Caki2 (cell line): ENCODE measurements at places on chromosomes 2 and 18. TPM values are rescaled to one million over a fixed set of nuclear protein-coding genes. Genes with fewer than 3 reads are reported as not detected.
A peak's percentile ranks its signal among the peaks of the same experiment; 100 is the strongest.

The ATL2 gene
- total RNA-seq = 65.8 and 121 TPM in 2 replicates

The CKAP2L gene
- total RNA-seq = 14.0 and 15.3 TPM in 2 replicates

DNA sequence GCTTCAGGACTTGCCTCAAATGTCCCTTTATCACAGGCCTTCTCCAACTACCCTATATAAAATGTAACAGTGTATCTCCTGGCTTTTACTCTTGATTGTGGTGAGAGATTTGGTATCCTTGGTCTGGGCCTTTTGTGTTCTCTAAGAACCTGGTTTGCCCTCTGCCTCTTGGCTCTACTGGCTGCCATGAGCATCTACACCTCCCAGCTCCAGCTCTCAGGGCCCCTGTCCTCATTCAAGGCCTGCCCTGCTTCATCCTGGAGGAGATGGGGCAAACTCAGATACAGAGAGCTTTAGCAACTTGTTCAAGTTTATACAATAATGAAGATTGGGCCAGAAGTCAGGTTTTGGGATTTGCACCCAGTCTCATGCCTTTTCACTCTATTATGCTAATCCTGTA, 45.0 kb downstream of the QPCT start:
- no peak for DNase-seq

- DNase-seq = no peak
Observed at GRCh38 chr2:28000287-28000686, 109.8 kb downstream of the BABAM2 start.

The PLEK gene
- total RNA-seq = 1.2 and 4.3 TPM in 2 replicates

The HOXD1 gene
- 2.4 TPM in 1 of 2 replicates, not detected in the other for total RNA-seq

DNA sequence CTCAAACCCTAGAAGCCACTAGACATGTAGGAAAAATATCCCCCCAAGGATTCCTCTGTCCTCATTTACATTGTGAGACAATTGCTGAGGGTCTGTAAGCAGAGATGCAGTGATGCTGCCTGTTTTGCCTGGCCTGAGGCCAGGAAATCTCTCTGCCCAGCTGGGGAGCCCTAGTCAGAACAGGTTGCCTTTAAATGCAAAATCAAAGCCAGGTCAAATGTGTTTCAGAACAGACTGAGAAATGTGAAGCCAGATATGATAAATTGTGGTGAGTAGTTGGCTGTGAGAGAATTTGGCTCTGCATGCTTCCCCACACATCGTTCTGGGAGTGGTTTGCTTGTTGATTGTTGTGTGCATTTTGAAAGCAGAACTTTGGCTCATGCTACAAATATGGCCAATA, 38.4 kb upstream of the NXPH2 start:
- DNase-seq = no peak

DNA sequence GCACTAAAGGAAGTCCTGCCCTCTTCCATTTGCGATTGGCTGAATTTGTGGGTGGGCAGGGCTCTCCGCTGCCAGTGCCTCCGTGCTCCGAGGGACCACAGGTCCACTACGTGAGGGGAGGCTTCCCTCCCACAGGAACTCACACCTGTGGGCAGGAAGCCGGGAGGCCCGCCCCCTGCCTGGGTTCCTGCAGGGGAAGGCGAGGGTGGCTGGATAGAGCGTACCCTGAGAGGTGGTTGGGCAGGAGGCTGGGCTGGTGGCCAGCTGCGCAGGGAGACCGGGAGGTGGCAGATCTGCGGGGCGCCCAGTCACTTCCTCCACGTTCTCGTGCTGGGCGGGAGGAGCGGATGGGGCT, 47.0 kb upstream of the PTH2R start:
- DNase-seq = peak; percentile 100

GRCh38 chr2:126764686-126765265, 108.8 kb downstream of the GYPC start:
- DNase-seq = no peak

The HOXD4 gene
- 0.17 TPM in 1 of 2 replicates, not detected in the other for total RNA-seq

DNA sequence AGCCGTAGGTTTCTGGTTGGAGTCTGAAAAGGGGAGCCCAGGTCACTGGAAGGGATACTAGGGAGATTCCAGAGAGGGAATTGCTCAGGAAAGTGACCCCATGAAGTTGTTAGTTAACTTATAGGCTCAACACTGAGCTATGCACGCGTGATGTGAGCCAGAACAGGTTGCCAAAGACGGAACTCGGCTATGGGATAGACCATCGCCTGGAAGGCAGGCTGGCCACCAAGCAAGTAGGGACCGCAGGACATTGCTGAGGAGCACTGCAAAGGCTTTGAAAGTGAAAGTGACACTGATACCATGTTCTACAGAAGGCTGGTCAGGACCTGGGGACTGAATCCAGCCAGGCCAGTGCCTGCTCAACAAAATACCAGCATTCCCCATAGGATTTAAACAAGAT, 7.3 kb downstream of the FARP2 start:
- DNase-seq = no peak

GRCh38 chr2:149773006-149773405, 185.4 kb upstream of the MMADHC start:
- DNase-seq = no peak

The CCDC85A gene
- 0.54 and 0.70 TPM in 2 replicates for total RNA-seq

GRCh38 chr2:122516775-122517174, 761.3 kb downstream of the TSN start:
- DNase-seq = peak; percentile 47

The KCNE4 gene
- total RNA-seq = not detected in 2 replicates

- DNase-seq = no peak
Observed at GRCh38 chr2:206004004-206004693, 81.8 kb downstream of the INO80D start.

DNA sequence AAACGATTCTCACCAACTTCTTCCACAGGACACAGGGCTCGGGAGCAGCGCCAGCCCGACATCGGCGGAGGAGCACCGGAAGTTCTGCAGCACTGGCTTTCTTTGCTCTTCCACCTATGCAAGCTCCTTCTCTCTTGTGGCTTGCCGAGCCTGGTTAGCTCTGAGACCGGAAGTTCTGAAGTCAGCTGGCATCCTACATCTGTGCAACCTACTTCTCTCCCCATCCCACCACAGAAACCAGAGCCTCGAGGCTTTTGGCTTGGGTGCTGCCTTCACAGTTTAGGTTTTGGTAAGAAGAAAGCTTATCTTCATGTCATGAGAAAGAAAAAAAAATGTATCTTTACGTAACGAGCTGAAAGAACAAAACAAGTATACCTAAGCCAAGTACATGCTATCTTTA, 111.7 kb downstream of the ANKRD44 start:
- no peak for DNase-seq

- DNase-seq = no peak
Observed at GRCh38 chr2:149490296-149490695, 97.3 kb downstream of the MMADHC start.

The BOK gene
- 41.1 and 48.1 TPM in 2 replicates for total RNA-seq

DNA sequence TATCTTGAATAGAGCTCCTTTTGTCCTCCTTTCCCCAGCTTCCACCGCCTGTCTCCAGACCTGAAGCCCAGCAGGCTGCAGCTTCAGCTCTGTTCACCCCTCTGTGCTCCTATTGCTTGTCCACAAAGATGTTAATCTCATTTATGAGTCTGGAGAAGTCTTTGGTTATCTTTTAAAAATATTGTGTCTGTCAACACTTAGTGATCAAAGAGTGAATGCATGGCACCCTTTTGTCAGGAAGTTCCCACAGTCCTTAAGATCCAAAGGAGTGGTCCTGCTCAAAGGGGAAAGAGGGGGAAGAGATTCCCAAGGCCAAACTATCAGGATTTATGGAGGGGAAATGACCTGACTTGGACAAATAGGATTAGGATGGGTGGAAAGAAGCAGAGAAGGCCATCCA, 118.9 kb downstream of the ACAA2 start:
- DNase-seq = no peak

The GPR35 gene
- total RNA-seq = 1.5 TPM in 1 of 2 replicates, not detected in the other

GRCh38 chr2:74982577-74982976, 24.1 kb downstream of the POLE4 start:
- no peak for DNase-seq

GRCh38 chr2:197078535-197078934, 152.0 kb upstream of the PGAP1 start:
- DNase-seq = no peak

GRCh38 chr2:129901754-129902415, 77.6 kb upstream of the RAB6C start:
- DNase-seq = no peak

The REG1B gene
- not detected in 2 replicates for total RNA-seq

DNA sequence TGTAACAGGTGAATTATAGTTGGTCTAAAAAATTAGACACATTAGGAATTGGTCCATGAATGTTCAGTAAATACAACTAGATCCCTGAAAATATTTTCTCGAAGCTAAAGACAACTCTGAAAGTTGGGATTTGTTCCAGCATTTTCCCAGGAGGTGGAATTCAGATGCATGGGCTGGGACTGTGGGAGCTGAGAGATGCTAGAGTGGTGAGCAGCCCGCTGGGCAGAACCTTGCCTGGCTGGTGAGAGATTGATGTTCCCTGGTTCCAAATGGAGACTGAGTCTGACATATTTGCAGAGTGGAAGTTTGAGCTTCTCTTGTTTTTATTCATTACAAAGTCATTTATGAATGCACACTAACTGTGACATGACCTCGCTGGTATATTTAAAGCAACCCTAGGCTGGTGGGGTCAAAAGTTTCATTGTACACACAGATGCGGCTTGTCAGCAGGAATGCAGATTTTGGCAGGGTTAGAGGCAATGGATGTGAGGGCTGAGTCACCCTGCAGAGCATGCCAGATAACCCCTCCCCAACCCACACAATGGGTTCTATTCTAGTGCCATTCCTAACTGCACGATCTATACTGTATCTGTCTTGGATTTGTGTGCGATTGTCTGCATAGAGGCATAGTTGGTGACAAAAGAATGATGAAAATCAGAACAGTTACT, 23.5 kb upstream of the TMEM178A start:
- DNase-seq = no peak

The GKN2 gene
- total RNA-seq = not detected in 2 replicates

The AGXT gene
- not detected in 2 replicates for total RNA-seq

DNA sequence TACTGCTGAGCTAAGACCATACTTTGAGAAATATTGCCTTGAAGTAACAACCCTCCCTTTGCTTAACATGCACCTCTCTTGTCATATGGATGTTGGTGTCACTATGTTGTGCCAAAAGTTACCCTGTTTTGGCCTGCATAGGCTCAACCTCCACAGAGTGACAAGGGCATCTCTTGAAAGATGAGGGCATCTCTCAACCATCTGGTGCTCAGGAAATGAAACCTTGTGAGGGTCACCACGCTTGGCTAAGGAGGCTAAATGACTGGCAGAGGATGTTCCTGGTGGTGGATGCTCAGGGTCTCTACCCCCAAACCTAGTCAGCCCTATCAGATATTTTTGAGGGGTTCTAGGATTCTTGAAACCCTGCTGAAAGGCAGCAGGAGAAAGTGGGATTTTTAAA, 2.3 kb downstream of the LHCGR start:
- no peak for DNase-seq

The SERPINB4 gene
- total RNA-seq = not detected in 2 replicates

The OR6B3 gene
- total RNA-seq = not detected in 2 replicates

DNA sequence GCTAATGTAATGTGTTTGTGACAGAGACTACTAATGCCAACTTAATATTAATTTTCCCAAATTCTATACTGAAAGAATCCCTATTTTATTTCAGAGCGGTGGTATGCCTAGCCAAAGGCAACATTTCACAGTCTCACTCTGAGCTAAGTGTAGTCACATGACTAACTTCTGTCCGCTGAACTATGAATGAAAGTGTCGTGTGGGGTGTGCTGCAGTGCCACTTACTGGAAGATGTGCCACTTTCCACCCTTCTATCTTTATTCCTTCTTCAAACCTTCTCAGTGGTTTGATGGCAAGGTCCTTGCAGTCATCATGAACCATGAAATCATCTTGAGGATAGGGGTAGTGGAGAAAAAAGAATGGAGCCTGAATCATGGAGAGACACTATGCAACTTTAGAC, 47.3 kb upstream of the C1D start:
- peak; percentile 19 for DNase-seq

The NAT8 gene
- not detected in 2 replicates for total RNA-seq

The NFU1 gene
- total RNA-seq = 61.9 and 78.5 TPM in 2 replicates

The TCF7L1 gene
- total RNA-seq = 0.07 TPM in 1 of 2 replicates, not detected in the other

DNA sequence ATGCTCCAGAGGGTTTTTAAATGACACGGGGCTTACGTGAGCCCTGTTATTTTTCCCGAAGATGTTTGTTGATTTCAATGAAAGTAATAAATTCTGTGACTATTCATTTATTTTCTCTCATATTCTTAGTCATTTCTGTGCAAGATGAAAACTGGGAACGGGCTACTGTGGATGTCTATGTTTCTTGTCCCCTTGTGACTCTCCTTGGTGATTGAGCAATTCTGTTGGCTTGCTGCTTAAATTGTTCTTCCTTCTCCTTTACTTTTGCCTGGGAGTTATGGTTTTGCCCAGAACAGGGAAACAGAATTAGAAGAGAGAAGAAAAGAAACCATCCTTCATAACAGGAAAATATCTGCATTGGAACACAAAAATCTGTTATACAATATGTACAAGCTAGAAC, 508.2 kb upstream of the DSEL start:
- DNase-seq = no peak

The AFF3 gene
- total RNA-seq = 1.0 and 1.6 TPM in 2 replicates

DNA sequence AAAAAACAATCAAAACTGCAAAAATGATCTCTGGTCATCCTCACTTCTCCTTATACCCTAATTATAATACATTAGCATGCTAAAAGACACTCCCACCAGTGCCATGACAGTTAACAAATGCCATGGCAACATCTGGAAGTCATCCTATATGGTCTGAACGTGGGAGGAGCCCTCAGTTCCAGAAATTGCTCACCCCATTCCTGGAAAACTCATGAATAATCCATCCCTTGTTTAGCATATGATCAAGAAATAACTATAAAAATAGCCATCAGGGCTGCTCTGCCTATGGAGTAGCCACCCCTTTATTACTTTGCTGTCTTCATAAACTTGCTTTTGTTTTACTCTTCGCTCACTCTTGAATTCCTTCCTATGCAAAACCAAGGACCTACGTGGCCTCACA, 5.7 kb upstream of the C2orf80 start:
- no peak for DNase-seq

DNA sequence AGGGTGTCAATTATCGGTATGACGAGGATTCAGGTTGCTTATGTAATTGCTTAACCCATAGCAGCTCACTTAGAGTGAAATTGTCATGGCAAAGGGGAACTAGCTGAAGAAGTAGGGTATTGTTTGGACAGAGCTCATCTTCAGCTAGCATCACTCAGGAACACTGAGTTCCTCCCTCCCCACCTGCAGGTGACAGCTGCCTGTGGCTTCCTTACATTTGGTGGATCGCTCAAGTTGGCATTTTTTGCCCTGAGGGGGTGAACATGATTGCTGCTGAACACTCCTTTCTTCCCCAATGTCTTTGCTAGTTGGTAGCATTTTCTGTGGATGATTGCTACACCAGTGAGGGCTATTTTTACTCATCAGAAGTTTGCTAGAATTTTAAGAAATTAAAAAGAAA, 86.7 kb upstream of the THUMPD2 start:
- DNase-seq = no peak

GRCh38 chr2:46000660-46001059, 296.5 kb upstream of the EPAS1 start:
- no peak for DNase-seq

DNA sequence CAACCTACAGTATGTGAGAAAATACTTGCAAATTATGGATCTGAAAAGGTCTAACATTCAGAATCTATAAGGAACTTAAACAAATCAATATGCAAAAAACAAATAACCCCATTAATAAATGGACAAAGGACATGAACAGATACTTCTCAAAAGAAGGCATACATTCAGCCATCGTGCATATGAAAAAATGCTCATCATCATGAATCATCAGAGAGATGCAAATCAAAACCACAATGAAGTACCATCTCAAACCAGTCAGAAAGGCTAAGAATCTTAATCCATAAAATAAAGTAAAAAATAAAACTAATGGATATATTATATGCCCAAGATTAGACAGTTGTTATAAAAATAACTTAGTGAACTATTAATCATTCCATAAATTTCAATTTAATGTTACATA, 154.0 kb downstream of the CALCRL start:
- DNase-seq = no peak

- DNase-seq = no peak
Observed at GRCh38 chr2:240590681-240591111, 4.2 kb downstream of the CAPN10 start.

The CCL20 gene
- 0.32 and 0.95 TPM in 2 replicates for total RNA-seq
